SJSA1 (cell line): ENCODE measurements at places on chromosomes 4 and X.

GRCh38 chrX:125132274-125132673 is 187.4 kb upstream of the TEX13C start:
- peak; percentile 0 for DNase-seq

- DNase-seq = no peak
Measured at GRCh38 chr4:186806679-186807421, 83.2 kb upstream of the FAT1 start.

- DNase-seq = no peak
Measured at GRCh38 chr4:3308691-3309090, 15.9 kb downstream of the RGS12 start.

- no peak for DNase-seq
Measured at GRCh38 chr4:115834441-115834840, 721.0 kb upstream of the NDST4 start.

DNA sequence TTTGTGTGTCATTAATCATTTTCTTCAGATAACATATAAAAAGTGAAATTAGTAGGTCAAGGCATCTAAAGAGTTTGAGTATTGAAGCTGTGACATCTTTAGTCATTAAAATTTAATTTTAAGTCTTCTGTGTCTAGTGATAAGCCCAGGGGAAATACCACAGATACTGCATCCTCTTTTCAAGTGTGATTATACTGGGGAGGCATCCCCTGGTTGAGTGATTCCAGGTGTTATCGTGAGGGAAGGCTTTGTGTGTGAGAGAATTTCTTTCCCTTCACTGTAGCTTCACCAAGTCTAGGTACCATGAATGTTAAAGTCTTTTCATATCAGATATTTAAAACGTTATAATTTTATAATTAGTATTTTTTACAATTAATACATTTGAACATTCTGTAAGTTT is 193.4 kb downstream of the FRAS1 start:
- DNase-seq = no peak

DNA sequence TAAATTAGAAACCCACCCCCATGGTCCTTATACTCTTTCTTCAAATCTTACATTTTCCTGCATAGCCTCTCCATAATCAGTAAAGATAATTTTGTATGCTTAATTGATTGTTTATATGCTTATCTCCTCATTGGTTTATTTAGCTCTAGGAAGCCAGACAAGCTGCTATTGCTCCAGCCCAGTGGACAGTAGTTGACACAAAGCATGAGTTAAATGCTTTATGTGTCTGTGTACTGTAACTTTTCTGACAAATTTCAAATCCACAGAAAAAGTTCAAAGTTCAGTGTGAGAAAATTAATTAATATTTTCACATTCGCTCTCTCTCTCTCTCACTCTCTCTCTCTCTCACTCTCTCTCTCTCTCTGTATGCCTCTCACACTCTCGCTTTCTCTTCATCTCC is 181.7 kb downstream of the GABRB1 start:
- DNase-seq = no peak

GRCh38 chr4:9847968-9848748 is 66.7 kb downstream of the DRD5 start:
- no peak for DNase-seq

DNA sequence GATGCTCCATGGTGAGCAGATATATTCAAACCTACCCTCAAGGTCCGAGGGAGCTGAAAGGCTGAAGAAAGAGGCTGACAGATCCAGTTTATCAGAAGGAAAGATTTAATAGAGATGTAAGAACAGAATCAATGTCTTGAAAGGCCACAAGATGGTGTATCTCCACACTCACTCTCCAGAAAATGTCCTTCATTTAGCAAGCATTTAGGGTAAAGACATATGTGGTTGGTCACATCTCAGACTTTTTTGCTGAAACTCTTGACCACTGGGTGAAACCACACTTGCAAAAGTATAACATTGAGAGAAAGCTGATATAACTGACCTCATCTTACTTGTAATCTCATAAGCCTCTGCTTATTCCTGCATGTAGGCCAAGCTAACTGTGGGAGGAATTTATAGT is 745.8 kb upstream of the GALNTL6 start:
- DNase-seq = no peak
